ENCODE measurements at places on chromosomes 16 and 17. TPM values are rescaled to one million over a fixed set of nuclear protein-coding genes. Genes with fewer than 3 reads are reported as not detected.

GRCh38 chr16:77137045-77137444 lies 53.9 kb upstream of the MON1B start:
- DNase-seq: no peak

GRCh38 chr17:53227514-53227913 lies 595.2 kb upstream of the KIF2B start:
- DNase-seq: no peak

GRCh38 chr16:71296584-71297340 lies 7.6 kb upstream of the CMTR2 start:
- DNase-seq: no peak

DNA sequence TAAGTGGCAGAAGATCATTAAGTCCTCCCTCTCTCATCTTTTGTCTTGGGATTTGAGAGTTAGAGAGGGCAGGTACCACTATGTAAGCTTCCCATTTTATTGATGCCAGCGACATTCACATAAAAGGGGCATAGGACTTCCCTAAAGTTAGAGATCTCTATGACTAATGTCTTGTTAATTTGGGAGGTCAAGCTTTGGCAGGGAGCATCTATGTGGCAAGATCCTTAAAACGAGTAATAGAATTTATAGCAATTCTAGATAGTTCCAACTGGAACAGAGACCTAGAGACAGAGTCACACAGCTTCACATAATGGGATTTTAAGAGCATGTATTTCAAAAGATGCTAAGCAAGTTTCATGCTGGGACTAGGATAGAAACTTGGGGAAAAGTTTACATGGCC lies 308.0 kb downstream of the MAP2K6 start:
- DNase-seq: no peak

GRCh38 chr17:5699814-5700213 lies 115.5 kb upstream of the NLRP1 start:
- DNase-seq: no peak

DNA sequence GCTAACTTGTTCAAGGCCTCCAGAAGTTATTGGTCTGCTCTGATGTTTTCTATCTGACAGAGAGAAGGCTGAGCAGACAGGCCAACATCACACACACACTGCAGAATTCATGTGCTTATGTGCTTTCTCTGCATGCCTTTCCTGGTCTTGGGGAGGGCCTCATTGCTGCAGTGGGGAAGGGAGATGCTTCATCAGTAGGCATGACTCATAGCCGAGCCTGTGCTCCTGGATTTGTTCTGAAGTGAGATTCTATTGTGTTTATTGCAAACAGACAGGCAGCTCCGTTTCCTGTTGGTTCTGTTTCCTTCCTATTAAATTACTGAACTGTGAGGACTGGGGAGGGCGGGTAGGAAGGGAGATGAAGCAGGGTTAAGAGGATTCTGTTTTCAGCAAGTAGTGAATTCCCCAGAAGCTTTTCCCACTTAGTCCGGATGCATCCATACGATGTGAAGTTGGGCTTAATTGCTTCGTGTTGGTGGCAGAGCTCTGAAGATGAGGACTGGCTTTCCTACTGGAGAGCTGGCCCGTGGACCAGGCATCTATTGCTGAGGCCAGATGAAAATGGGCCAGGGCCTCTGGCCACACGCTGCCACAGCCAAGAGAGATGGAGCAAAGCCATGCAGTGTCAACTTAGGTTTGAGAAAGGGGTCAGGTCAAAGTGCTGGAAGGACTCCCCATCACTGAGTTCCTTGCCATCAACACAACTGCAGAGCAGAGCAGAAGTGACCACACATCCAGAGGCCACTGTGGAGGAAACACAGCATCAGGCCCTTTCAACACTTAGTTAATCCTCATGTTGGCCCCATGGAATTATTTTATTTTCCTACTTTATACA lies 179.3 kb downstream of the UTP18 start:
- DNase-seq: no peak

- DNase-seq: peak; percentile 5
Measured at GRCh38 chr17:51734462-51734861, 424.1 kb downstream of the CA10 start.

- peak; percentile 31 for DNase-seq
Measured at GRCh38 chr16:85369741-85370528, 243.2 kb upstream of the GSE1 start.

GRCh38 chr17:35947156-35947585 lies 3.7 kb upstream of the LYZL6 start:
- DNase-seq: no peak

MPP2 gene
- 1.3 TPM for polyA plus RNA-seq

PDPK1 gene
- 30.7 TPM for polyA plus RNA-seq

EVPLL gene
- 0.46 TPM for polyA plus RNA-seq
